Left renal pelvis (tissue), 4 donors: ENCODE measurements at places on chromosomes 1 and 21. TPM values are rescaled to one million over a fixed set of nuclear protein-coding genes. Genes with fewer than 3 reads are reported as not detected.

DNA sequence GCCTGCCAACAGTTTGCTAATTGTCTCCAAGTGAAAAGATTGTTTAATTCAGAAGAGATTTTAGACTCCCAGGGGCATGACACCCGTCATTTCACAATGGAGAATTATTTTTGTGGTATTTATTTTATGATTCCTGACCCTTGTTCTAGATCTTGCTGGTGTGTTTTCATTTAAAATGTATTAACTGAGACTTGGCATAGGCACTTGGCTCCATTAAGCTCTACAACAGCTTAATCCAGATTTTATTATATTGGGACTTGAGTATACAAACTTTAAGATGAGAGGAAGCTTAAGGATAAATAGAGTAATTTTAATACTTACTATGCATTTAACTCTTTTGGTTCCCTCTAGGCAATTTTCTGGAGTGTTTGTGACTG is 101.3 kb upstream of the KCNE2 start:
- DNase-seq: no peak

DNA sequence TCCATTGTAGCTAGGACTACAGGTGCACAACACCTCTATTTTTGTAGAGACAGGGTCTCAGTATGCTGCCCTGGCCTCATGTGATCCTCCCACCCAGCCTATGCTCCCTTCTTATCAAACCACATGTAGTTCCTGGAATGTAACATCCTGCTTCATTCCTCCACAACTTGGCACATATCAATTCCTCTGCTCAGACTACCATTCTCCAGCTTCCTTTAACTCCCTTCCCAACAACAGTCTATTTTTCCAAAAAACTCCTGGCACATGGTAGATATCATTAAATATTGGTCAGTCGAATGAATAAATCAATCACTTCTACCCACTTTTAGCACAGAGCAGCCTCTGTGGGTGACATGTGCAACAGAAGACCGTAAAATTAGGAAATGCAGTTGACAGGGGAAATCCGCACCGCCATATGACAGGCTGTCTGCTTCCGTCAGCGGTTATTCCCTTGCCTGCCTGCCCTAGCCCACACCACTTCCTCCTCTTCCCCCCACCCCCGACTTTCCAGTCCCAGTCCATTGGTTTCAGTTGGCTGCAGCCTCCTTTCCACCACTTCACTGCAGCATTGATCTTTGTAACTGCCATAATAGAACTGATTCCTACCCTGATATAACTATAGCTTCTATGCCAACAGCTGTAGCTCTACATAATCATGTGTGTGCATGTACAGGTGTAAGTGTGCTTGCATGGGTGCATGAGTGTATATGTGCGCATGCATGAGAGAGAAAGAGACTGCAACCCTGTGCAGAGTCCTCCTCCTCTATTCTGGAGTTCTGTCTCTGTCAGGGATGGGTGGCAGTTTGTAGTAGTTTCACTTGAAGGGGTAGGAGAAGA is 6.8 kb upstream of the AKR1A1 start:
- no peak for DNase-seq

DNA sequence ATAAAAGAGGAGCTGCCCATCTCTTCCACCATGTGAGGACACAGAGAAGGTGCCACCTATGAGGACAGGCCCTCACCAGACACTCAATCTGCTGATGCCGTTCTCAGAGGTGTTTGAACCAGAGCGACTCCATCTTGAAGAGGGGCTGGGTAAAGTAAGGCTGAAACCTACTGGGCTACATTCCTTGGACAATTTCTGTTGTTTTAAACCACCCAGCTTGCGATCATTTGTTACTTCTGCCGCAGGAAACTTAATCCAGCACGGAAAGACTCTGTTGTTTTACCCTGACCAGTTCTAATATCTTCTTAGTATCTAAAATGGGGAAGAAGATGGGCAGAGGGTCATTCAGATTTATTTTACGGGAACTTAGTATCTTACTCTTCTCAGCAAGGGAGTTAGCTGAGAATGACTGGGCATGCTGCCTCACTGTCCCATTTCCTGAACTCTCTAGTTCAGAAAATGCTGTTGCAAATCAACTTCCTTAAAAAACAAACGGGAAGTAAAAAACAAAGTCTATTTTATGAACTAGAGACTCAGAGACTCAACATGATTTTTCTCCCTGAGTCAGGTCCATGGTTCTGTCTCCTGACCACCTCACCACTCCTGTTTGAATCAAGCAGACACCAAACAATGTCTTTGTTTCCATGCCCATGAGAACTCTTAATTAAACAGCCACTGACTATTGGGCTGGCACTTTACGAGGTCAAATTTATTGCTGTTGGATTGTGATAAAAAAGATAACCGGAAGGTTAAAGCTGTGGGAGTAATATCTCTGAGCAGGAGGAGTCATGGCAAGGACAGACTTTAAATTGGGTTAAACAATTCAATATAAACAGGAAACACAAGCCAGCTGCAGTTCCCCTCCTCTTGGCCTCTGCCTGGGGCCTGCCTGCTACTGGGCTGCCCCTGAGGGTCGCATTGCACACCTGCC is 23.8 kb upstream of the IFNAR1 start:
- DNase-seq: no peak

DNA sequence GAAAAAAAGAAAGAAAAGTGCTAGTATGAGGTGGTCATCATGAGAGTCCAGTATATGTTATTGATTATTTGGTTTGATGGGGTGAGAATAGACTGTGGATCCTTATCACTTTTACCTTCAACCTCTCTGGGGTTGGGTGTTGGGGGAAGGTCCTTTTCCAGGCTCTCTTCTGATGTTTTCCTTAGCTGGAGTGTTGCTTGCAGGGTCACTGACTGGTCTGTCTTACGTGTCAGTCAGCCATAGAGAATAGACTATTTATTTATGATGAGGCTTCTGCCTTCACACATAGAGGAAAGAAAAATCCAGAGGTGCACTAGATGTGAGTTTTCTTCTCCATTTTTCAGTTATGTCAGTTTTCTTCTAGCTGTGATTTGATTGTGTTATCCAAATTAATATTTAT is 36.5 kb downstream of the MAP3K21 start:
- DNase-seq: no peak

GRCh38 chr1:201275253-201275666 is 8.0 kb upstream of the PKP1 start:
- DNase-seq: no peak

Gene SPRR1B
- polyA plus RNA-seq: not detected

Gene NMNAT2
- polyA plus RNA-seq: 3.0 TPM

Gene LMX1A
- not detected for polyA plus RNA-seq

DNA sequence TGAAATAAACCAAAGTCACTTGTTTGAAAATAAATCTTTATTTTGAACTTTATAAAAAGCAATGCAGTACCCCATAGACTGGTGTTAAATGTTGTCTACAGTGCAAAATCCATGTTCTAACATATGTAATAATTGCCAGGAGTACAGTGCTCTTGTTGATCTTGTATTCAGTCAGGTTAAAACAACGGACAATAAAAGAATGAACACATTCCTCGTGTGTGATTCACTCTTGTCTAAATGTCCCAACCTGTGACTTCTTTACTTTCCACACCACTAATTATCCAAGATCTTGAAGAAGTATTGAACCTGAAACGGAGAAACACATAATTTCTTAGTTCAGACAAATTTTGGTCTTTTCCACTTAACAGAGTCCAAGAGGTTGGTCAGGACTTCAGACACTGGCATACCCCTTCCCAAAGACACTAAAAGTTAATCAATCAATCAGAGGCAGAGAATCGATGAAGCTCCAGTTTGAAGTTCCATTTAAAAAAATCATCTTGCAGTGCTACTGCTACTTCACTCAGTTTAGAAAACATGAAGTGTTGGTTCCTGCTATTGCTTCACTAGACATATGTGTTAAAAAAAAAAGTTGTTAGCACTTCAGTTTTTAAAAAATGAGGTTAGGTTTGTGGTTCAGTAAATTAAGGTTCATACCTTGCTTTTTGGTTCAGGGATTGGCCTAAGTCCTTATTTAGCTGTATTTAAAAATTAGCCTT is 26.2 kb downstream of the ATP1B1 start:
- no peak for DNase-seq

- DNase-seq: peak; percentile 64
Observed at GRCh38 chr1:179002552-179003345, 22.9 kb upstream of the FAM20B start.

DNA sequence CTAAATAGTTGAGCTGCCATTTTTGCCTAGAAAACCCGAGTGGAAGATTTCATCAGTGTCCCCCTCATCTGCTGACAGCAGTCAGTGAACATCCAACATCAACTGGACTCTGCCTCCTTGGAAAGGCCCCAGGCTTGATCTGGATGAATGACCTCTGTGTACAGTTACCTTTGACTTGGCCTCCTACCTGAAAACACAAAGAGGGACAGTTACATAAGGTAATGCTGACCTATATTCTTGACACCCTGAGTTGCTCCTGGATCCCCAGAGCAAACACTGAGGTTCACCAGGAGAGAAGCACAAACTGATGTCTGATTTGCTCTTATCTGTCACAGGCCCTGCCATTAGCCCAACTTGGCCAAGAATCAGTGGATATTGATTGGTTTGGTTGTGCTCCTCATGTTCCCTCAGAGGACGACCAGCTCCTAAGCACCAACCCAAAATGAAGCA is 138.9 kb downstream of the PROX1 start:
- no peak for DNase-seq

- no peak for DNase-seq
Observed at GRCh38 chr1:12666141-12666735, 22.4 kb downstream of the AADACL4 start.

- no peak for DNase-seq
Observed at GRCh38 chr1:70819785-70820184, 227.8 kb downstream of the PTGER3 start.

DNA sequence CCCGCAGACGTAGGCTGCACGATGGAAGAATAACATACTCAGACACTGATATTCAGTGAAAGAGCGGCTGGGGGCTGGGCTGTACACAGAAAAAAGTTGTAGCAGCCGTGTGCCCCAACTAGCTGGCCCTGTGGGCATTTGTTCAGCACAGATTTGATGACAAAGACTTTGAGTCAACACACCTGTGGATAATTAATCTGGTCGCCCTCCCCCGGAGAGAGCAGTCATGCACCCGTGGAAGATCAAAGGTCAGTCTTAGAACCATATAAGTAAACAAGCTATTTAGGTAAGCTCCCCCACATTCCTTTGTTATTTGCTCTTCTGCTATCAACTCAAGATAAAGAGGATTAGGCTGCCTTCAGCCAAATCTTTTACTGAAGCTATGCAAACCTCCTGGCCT is 148.4 kb upstream of the HMCN1 start:
- DNase-seq: no peak

DNA sequence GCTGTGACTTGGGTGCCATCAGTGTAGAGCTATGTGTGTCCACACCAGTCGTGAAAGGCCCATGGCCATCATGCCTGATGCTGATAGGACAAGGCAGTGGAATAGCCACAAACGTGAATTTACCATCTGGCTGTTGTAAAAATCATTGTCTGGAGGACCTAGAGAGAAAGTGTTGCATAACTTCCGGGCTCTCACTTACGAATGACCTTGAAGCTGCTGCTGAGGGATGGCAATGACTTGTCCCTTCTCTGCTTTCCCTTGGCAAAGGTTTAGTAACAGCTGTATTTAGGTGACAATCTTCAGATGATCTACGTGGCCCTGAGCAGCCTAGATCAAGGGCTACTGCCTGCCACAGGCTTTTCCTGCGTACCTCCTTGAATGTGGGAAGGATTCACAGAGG is 5.8 kb downstream of the ATP1B1 start:
- no peak for DNase-seq

DNA sequence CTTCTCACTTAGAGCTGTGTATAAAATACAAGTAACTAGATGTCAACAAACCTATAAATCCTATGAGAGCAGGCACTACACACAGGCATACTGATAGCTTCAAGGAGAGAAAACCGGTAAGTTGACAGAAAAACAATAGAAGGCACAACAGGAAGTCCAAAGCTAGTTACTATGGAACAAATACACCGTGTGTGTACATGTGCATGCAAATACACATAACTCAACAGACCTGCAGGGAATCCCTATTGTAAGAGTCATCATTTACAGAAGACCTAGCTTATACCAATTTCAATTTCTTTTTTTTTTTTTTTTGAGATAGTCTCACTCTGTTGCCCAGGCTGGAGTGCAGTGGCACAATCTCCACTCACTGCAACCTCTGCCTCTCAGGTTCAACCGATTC is 26.3 kb downstream of the JAK1 start:
- no peak for DNase-seq

DNA sequence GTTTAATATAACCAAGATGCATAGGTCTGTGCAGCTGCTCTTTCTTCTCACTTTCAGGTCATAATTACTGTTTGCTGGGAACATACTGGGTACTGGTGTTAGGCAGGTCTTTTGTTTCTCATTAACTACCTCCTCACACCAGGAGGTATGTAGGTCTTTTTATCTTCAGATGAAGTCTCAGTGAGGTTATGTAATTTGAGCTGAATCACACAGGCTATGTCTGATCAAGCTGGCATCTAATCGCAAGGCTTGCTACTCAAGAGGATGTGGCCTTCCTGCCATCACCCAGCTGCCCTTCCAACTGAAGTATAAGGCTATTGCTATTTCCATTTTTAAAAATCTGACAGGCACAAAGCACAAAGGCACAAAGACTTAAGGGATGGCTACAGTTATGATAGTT is 96.4 kb downstream of the RUNX1 start:
- DNase-seq: no peak

GRCh38 chr1:217048104-217048707 is 325.0 kb upstream of the ESRRG start:
- DNase-seq: no peak

DNA sequence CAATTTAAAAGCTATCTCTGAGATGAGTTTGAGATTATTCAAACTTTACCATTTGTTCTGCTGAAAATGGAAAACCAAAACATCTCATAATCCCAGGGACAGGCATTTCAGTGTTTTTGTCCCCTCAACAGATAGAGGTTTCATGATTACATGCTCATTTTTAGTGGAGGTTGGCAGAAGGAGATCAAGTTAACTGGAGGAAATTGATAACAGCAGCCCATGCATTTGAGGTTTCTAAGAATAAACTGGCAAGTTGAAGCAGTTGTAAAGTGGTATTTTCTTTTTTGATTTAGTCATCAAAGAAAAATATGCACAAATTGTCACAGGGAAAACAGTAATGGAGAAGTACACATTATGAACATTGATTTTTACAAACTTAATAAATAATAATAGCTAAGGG is 205.8 kb downstream of the PLA2G4A start:
- DNase-seq: no peak

DNA sequence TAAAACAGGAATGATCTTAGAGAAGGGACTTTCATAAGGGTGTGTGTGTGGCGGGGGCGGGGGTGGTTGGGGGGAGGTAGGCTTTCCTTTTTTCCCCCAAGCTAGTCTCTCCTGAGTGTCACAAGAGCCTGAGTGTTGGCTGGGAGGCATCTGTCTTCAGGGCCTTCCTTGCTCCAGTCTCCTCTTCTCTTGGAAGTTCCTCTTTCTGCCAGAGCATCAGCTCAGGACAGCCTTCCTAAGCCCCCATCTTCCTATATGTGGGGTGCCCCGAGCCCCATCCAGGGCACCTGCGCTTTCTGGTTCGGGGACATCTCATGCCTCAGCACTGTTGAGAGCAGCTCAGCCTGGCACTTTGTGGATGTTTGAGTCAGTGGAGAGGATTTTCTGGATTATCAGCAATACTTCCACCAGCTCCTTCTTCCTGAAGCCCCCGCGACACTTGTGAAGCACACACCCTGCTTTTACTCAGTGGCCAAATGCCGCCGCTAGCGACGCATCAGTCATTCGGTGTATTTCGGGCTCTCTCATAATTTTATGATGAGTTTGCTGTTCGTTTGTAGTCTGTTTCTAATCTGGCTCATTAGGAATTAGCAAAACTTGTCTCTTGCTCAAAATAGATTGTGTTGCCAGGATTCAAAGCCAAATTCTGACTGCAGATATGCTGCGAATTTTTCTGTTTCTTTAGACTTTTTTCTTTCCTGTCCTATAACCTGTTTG is 61.7 kb downstream of the GALNT2 start:
- no peak for DNase-seq

Gene CD1B
- not detected for polyA plus RNA-seq
